Cerebellar nuclear complex (tissue), 1 donor: ENCODE measurements at places on chromosomes 3 and 15.

DNA sequence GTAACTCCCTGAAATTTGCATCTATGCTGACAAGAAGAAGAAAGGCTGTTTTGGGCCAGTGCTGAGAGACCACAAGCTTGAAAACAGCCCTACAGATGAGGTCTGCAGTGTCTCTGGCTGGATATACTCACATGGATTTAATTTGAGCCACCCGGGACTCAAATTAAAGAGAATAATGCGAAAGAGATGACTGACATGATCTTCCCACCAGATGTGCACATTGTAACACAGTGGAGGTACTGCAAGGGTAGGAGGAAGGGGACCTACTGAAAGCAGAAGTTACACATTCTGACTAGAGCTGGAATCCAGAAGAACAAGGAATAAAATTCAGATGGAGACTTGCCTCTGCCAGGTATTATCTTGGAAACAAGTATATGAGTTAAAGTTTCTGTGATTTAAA, 728.3 kb upstream of the SGO1 start:
- DNase-seq: no peak

DNA sequence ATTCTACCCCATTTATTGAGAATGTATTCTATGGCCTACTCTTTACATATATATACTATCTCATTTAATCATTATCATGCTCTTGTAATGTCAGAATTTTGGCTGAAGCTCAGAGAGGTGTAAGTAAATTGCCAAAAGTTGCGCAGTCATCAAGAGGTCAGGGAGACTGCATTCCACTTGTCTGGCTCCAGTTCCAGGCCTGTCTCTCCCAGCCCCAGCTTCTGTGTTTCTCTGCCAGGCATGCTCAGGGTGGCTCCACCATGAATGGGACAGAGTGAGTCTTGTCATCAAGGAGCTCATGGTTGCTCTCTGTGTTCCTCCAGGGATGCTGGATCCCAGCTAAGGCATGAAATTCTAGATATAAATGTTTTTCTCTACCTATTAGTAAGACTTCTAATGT, 635.1 kb upstream of the MDFIC2 start:
- no peak for DNase-seq

- no peak for DNase-seq
Observed at GRCh38 chr3:71195492-71195891, 388.0 kb downstream of the FOXP1 start.

DNA sequence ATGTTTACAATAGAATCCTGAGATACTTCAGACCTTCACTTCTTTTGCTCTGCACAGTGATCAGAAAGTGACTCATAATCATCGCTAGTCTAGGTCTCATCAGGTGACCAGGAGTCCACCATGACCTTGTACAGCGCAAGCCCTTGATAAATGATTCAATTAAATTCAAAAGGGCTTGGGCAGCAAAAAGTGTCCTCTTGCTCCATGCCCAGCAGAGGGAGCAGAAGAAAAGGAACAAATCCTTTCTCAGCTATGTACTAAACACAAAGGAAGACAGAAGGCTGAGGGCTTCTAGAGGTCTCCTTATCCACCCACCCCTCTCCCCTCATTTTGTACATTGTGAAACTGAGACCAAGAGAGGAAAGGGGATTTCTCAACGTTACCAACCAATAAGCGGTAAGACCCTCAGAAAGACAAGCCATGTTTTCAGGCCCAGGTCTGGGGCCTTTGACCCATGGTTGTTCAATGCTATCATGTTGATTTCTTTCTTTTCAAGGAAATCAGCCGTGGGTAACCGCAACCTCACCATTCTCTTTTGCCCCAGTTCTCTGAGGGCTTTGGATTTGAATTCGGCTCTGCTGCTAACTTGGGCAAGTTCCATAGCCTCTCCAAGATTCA, 74.8 kb downstream of the AQP9 start:
- DNase-seq: no peak

GRCh38 chr3:58298190-58298589, 7.9 kb upstream of the RPP14 start:
- no peak for DNase-seq

DNA sequence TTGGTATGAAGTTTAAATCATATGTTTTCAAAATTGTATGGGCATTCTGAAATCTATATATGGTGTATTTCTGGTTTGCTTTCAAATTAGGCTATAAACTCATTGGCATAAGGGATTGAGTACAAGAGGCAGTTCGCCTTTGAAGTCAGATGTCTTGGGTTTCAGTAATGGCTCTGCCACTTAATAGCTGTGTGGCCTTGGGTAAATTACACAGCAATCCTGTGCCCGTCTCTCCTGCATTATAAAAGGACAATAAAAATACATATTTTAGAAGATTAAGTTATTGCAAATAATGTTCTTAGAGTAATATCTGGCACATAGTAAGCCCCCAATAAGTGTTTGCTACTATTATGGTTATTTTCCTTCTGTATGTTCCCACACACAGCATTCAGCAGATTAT, 20.4 kb upstream of the STRIT1 start:
- DNase-seq: no peak

DNA sequence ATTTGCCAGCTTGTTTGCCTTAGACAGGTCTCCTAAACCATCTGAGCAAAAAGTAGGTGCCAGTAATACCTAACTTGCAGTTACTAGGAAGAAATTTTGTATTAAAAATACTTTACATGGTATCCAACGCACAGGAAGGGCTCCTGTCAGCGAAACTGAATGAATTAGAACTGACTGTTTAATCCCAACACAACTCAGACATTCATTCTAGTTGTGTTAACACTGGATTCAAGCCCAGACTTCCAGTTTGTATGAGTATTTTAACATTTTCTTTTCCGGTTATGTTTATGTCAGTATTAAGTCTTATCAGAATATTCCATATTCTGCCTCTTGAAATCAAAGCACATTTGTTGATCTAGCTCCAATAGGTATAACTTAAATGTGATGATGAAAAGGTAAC, 82.0 kb upstream of the SOX2 start:
- no peak for DNase-seq

DNA sequence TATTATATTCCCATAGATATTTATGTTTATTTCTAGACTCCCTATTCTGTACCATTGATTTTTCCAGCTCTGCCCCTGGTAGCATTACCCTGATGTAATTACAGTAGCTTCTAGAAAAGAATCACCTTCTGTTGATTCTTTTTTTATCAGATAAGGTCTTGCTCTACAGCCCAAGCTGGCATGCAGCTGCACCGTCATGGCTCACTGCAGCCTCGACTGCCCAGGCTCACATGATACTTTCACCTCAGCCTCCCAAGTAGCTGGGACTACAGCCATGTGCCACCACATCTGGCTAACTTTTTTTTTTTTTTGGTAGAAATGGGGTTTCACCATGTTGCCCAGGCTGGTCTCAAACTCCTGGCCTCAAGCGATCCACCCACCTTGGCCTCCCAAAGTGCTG, 41.8 kb downstream of the SLC24A1 start:
- no peak for DNase-seq

- DNase-seq: no peak
Observed at GRCh38 chr3:195048059-195048905, 222.7 kb downstream of the XXYLT1 start.

DNA sequence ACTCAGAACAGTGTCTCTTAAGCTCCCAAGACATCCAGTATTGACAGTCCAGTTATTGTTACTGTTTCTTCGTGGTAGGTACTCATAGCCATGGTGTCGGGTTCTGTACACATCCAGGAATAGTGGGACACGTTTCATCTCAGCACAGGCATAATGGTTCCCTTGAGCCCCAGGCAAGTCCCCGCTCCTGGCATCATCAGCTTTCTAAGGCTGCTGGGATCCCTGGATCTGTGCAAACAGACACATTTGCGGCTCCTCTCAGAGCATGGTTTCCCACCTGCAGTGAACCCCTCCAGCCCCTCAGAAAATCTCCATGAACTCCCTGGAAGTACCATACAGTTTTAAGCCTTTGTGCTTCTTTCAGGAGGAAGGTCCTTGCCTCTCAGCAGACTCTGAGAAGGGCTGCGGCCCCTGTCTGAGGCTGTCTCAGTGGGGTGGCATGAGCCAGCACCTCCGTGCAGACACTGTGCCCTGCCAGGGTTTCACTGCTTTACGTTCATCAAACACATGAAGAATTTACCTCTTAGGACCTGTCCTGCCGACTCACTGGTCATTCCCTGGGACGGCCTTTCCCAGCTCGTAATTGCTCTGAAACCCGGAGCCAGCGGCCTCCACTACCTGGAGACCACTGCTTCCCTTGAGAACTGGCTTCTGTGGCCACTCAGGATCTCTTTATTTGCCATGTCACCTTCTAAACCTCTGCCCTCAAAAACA, 124.9 kb downstream of the LRRK1 start:
- no peak for DNase-seq

DNA sequence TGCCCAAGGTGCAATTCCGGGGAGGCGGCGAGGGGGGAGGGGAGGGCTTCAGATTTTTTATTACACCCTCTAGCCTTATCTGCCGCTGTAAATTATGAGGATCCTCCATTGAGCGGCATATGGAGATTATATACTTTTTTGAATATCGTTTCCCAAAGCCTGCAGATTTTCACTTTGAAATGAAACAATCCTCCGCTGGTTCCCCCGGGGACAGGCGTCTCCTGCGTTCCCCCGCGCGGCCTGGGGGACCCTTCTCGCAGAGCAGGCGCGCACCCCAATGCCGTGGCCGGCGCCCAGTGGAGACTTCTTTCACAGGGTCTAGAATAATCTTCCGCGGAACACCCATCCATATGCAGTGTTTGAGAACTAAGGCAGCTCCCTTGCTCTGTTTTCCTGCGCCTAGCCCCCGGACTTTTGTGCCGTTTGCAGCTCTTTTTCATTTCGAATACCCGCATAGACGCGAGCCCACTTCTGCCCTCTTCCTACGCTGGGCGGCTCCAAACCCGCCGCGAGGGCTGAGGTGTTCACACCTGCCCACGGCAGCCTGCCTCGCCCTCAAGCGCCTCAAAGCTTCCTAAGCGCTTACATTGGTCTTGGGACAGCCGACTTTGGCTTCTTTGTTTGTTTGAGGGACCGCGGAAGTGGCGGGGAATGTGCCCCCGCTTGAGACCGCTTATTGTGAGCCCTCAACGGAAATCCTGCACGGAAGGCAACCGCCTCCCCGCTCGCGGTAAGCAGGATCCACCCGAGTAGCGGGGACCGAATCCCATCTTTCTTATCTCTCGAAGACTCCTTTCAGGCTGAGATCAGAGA, 7.5 kb downstream of the SOX14 start:
- DNase-seq: no peak

DNA sequence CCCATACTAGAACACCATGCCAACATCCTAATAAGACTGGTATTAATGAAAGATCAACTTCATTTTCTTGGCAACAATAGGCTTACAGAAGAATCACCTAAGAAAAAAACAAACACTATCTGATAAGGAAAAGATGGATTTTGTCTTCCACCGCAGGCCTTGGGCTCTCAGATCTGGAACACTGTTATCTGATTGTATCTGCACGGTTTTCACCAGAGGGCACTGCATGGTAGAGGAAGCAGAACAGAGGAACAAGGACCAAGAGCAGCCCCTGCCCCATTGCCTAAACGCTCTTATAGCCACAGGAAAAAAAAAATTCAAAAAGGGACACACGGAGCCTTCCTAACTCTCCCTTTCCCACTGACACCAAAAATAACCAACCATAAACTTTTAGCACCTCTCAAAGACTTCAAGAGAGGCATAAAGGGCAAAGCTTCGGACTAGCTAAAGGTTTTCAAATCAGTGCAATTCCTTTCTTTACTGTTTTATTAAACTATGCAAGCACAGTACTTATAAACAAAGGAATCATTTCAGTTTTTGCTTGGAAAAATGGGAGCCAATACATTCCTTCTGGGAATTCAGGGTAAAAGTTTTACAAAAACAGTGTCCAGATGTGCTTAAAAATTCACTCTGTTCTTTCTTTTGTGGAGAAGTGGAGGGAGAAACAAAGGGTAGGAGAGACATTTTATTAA, 23.3 kb downstream of the IL17RD start:
- no peak for DNase-seq

DNA sequence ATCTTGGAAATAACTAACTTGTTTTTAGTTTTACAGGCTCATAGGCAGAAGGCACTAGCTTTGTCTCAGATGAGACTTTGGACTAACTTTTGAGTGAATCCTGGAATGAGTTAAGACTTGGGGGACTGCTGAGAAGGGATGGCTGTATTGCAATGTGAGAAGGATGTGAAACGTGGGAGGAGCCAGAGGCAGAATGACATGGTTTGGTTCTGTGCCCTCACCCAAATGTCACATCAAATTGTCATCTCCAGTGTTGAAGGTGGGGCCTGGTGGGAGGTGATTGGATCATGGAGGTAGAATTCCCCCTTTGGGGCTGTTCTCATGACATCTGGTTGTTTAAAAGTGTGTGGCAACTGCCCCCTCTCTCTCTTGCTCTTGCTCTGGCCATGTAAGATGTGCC, 28.8 kb upstream of the CCDC50 start:
- DNase-seq: no peak

- DNase-seq: no peak
Observed at GRCh38 chr3:94303266-94303665, 240.4 kb downstream of the NSUN3 start.

GRCh38 chr3:10352146-10352911, 31.4 kb upstream of the SEC13 start:
- DNase-seq: no peak

- DNase-seq: no peak
Observed at GRCh38 chr3:30309961-30310954, 296.1 kb upstream of the TGFBR2 start.

DNA sequence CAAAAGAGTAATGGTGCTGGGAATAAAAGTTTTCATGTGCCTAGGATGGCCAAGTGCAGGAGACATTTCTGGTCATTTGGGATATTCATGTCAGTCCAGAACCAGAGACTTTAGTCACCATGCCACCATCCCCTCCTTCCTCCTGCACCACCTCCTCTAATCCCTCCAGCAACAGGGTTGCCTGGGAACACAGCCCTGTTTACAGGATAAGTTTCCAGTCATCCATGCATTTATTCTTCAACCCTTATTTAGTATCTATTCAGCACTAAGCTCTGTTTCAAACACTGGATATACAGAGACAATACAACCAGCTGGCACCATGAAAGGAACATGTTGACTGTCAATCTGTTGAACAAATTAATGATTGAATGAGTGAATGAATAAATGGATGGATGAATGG, 211.7 kb downstream of the CLSTN2 start:
- no peak for DNase-seq

DNA sequence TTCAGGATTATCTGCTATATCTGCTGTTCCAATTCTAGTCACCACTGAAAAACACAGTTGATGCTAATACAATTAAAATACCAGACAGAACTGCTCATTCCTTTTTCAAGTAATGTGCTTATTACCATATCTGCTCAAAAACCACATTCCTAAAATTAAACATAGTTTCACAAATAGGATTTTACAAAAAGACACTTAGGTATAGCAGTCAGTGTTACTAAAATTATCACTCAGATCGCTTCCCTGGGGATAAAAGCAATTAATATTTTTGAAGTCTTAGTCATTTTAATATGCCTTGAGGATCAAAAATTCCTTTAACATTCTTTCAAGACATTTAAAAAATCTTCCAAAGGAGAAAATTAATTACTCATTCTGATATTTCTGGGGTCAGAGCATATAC, 71.5 kb downstream of the RAD18 start:
- no peak for DNase-seq
